Fibroblast of skin of back (primary cell): ENCODE measurements at places on chromosomes 6 and 20.

DNA sequence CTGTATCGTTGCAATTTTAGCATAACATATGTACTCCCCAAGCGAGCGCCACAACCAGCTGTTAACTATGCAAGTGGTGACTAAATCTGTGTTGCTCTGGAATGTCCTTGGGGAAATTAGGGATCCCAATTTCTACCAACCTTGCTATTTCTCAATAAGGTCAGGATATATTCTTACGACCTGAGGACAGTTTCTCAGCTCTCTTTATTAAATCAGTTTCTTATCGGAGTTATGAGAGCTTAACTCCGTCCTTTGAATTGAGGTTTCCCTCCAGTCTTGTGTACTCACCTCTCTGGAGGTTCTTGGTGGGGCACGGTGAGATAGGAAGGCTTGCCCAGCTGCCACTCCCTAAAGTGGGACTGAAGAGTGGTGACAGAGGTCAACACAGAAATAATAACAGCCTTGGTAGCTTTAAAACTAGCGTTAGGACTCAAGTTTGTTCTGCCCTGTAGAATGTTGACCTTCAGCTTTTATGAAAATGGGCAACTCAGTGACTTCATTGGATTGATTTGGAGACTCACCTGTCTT, 694 bp downstream of the MRPS18B start:
- no peak for DNase-seq

GRCh38 chr6:118652051-118652615, 742 bp upstream of the CEP85L start:
- DNase-seq, result no peak

GRCh38 chr6:8269872-8270454, 165.4 kb downstream of the SLC35B3 start:
- DNase-seq, result no peak

DNA sequence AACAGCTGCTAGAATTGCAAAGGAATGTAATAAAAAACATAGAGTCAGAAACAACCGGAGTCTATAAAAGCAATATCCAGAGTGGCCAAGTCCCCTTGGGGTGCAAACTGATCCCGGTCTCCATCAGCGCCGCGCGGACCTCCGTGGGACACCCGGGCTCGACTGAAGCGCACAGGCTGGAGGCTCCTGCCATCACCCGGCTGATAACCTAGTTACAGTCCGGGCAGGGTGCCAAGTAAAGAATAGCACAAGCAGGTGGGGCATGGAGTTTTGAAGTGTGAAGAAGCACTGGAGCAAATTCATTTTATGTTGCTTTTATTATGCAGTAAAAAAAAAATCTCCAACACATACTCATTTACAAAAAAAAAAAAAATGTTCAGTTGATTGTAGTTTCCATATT, 205.1 kb upstream of the GMDS start:
- no peak for DNase-seq

DNA sequence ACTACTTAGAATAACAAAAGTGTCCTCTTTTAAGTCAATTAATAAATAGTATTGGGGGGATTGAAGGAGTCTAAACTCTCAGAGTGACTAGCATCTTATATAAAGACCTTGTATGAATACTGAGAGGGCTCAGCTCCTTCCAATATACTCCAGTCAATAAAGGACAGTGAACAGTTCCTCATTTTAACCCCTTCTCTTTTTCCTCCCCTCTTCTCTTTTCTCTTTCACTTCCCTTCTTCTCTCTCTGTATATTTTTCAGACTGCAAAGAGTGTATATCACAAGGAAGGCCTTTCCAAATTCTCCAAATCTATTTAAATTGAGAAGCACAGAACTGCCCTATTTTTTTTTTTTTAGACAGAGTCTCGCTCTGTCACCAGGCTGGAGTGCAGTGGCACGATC, 99.5 kb downstream of the CD164 start:
- DNase-seq, result no peak

DNA sequence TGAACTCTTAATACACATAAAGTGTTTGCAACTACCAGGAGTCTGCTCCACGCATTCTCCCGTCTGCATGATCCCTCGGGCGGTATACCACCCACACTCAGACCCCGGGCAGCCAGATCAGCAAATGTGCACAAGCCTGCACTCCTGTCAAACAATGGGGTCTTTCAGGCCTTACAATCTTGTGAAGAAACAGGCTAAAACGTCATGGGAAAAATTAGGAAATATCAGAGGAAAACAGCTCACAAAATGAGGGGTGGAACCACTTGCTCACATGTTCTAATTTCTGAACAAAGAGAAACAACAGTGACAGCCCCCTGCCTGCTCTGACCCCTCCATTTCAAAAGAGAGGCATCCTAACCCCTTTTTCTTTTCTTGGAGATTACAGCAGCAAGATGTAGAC, 69.4 kb downstream of the BACH2 start:
- no peak for DNase-seq

DNA sequence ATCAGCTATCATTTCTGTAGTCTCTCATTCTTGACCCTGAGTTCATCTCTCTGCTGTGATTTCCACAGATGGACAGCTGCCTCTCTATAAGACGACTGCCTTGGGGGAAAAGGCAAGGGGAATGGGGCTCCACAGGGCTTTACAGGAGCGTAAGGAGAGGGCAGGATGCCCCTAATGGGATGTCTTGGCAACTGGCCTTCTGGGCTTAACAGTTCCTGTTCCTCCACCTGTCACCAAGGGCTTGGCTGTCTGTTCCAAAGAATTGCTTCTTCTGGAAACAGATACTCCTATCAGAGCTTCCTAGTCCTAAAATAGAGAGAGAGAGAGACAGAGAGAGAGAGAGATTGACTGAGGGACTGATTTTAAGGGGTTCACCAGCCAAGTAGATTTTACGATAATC, 181.9 kb downstream of the TMEM200A start:
- DNase-seq, result no peak
